ENCODE measurements at places on chromosomes 1 and 21. TPM values are rescaled to one million over a fixed set of nuclear protein-coding genes. Genes with fewer than 3 reads are reported as not detected.

The CRNN gene
- total RNA-seq = not detected

The SLAMF7 gene
- total RNA-seq = not detected

The FAM163A gene
- total RNA-seq = not detected

The NHLH1 gene
- not detected for total RNA-seq

The GPR157 gene
- 10.1 TPM for total RNA-seq

The SLC25A24 gene
- 19.1 TPM for total RNA-seq

Measured in HepG2 (cell line).